ENCODE measurements at places on chromosomes 1 and 21.

- no peak for DNase-seq
Observed at GRCh38 chr1:26747048-26747447, 40.7 kb upstream of the PIGV start.

DNA sequence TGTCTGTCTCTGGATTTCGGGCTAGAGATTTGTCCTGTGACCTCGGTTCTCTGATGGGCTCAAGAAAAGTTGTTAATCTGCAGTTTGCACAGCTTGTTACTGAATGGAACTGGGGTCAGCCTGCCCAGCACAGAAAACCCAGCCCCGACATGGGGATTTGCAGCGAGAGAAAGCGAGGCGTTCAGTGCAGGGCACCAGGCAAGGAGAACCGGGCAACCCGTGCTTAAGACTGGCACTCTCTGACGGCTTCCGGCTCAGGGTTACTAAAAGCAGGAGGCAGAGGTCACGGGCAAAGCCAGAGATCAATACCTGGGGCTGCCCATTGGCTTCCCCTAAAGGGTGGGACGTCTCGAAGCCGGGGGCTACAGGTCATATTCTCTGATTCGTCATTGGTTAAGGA lies 29.9 kb upstream of the COL6A1 start:
- DNase-seq = no peak

DNA sequence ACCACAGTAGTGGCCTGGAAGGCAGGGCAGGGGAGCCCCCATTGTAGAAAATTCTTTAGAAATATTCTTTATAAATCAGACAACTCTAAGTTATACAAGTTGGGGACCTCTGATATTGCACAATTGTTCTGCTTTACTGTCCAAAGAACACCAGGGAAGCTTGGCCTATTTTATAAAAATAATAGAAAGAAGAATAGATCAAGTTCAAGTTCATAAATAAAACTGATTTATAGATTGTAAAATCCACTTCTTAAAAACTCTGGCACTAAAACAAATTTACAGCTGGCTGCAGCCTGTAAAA lies 55.0 kb upstream of the GALNT2 start:
- no peak for DNase-seq

DNA sequence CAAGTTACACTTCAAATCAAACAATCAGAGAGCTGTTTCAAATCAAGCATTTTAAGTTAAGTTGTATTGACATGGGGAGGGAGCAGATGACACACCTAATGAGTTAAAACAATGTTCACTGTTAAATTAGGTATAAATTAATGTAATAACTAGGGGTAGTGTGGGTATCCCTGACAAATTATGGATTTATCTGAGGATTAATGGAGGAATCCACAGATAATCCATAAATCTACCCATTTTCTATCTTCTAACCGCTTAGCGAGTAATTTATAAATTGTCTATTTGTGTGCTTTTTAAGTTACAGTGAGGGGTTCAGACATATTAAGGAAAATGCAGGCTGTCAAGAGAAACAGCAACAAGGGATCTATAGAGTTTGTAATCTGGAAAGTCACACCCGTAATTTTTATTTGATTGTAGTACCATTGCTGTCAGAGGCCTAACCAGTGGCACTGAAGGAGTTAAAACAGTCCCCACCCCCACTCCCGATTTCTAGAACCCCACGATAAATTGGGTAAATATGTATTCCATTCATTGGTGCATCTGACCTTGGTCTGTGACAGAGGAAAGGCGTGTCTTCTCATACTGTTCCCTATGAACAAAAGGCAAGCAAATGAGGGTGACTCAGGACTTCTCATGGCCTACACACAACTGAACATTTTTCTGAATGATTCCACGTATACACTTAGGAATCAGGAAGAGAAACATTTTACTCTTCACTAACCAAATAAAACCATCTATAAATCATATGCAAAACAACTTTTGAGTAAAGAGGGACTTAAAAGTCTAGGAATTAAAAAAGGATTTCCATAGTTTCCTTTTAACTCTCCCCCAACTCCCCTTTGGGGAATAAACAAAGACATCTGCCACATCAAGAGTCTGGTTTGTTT lies 7.4 kb downstream of the IRF2BP2 start:
- no peak for DNase-seq

- peak; percentile 38 for DNase-seq
Observed at GRCh38 chr21:42652527-42653230, 742 bp upstream of the PDE9A start.

- peak; percentile 15 for DNase-seq
Observed at GRCh38 chr1:40143891-40144575, 17.2 kb upstream of the RLF start.

- no peak for DNase-seq
Observed at GRCh38 chr1:50972766-50973165, 2.7 kb downstream of the CDKN2C start.

GRCh38 chr1:22317920-22318243 lies 133.8 kb upstream of the ZBTB40 start:
- DNase-seq = no peak

- DNase-seq = no peak
Observed at GRCh38 chr1:50967416-50968157, 2.5 kb upstream of the CDKN2C start.

GRCh38 chr1:2355373-2356261 lies 35.7 kb downstream of the MORN1 start:
- DNase-seq = no peak

- peak; percentile 34 for DNase-seq
Observed at GRCh38 chr1:154669464-154670282, 61.7 kb upstream of the ADAR start.

GRCh38 chr1:37794372-37795339 lies 1.0 kb downstream of the MANEAL start:
- DNase-seq = no peak

GRCh38 chr1:5649795-5650194 lies 342.4 kb downstream of the NPHP4 start:
- DNase-seq = no peak

DNA sequence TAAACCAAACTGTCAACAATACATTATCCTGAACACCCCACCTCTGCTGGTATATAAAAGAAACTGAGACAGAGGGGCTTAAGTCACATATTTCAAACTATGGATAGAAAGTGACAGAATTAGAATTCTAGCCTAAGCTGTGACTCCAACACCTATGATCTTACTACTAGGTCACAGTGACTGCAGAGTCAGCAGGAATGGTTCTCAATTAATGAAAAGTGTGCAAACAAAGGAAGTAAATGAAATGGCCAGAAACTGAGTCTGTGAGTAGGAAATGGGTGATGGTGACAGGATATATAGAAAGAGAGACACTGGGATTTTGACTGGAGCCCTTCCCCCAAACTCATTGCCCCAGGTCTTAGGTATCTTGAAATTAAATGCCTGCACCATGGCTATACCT lies 38.7 kb upstream of the SDC3 start:
- DNase-seq = no peak

GRCh38 chr1:230878591-230878990 lies 10.3 kb upstream of the C1orf198 start:
- no peak for DNase-seq

DNA sequence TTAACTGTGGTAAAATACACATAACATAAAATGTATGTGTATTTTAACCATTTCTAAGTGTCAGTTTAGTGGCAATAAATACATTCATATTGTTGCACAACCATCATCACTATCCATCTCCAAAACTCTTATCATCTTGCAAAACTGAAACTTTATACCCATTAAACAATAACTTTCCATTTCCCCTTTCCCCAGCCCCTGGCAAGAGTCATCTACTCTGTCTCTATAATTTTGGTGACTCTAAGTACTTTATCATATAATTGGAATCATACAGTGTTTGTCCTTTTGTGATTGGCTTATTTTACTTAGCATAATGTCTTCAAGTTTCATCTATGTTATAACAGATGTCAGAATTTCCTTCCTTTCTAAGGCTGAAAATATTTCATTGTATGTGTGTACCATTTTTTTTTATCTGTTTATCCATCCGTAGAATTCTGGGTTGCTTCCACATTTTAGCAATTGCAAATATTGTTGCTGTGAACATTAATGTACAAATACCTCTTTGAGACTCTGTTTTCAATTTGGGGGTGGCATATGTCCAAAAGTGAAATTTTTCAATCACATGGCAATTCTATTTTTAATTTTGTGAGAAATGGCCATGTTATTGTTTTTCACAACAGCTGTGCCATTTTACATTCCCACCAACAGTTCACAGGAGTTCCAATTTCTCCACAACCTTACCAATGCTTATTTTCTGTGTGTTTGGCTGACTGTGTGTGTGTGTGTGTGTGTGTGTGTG lies 153.9 kb upstream of the GORAB start:
- DNase-seq = no peak

- no peak for DNase-seq
Observed at GRCh38 chr21:39952265-39952664, 85.0 kb downstream of the PCP4 start.

GRCh38 chr1:68338081-68338480 lies 105.8 kb upstream of the WLS start:
- no peak for DNase-seq

GRCh38 chr1:47993881-47994625 lies 3.1 kb downstream of the TRABD2B start:
- no peak for DNase-seq

- DNase-seq = no peak
Observed at GRCh38 chr1:177010211-177010825, 154.2 kb downstream of the ASTN1 start.

- DNase-seq = no peak
Observed at GRCh38 chr1:195763146-195763906, 844.9 kb downstream of the KCNT2 start.

DNA sequence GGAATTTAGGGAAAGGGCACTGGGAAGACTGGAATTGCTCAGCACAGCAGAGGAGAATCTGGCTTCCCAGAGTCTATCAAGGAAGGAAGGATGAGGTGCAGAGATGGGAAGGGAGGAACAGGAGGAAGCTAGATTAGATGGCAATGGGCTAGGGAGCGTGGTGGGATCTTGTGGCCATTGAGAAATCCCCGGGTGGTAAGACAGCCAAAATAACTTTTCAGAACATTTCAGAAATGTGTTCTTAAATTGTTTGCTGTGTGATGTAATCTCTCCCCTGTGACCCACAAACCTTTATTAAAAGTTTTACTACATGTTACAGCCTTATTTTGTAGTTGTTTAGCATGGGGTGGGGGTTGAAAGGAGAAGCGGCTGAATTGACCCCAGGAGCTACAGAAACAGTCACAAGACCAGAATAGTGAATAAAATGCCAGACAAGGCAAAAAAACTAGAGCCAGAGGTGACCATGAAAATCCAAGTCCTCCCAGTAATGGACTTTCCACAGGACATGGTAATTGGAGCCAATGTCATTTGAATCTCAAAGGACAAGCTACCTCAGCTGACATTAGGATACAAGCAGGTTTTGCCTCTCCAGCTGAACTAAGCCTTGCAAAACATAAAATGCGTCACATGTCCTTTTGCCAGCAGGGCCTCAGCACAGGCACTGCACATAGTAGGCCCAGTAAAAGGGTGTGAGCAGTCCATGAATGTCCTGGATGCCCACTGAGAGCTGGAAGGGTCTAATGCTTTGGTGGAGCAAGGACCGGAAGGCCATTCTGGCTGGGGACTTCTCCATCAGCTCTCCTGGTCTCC lies 980 bp upstream of the AHCYL1 start:
- DNase-seq = no peak

- no peak for DNase-seq
Observed at GRCh38 chr1:46784666-46785065, 14.2 kb upstream of the CYP4B1 start.

- no peak for DNase-seq
Observed at GRCh38 chr1:86741947-86742572, 37.7 kb downstream of the SH3GLB1 start.

- no peak for DNase-seq
Observed at GRCh38 chr1:205344066-205344928, 12.4 kb downstream of the KLHDC8A start.

- no peak for DNase-seq
Observed at GRCh38 chr1:20237646-20238045, 51.3 kb upstream of the PLA2G2C start.

GRCh38 chr1:3359756-3360440 lies 94.6 kb upstream of the ARHGEF16 start:
- no peak for DNase-seq

DNA sequence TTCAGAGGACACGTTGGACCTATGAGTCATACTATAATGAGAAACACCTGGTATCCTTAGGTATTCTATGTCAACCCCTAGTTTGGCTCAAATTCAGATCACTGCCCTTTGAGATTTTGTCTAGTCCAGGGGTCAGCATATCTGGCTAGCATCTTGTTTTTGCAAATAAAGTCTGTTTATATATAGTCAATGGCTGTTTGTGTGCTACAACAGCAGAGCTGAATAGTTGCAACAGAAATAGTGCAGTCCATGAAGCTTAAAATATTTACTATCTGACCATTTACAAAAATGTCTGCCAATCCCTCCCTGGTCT lies 48.5 kb upstream of the EDEM3 start:
- no peak for DNase-seq

- DNase-seq = no peak
Observed at GRCh38 chr1:34511802-34512201, 243.0 kb upstream of the GJB5 start.

DNA sequence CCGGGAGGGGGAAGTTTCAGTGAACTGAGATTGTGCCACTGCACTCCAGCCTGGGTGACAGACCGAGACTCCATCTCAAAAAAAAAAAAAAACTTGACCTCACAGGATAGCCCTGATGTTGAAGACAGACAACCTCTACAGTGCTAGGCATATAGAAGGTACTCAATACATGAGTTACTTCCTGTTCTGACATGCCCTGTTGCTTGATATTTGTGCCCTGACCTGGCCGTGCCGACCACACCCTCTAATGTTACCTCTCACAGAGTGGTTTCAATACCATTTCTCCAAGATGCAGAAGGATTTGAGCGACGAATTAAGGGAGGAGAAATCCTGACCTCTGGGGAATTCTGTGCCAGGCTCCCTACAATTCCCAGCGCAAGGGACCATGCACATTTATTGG lies 5.2 kb downstream of the PTAFR start:
- DNase-seq = no peak

- no peak for DNase-seq
Observed at GRCh38 chr1:207952617-207953542, 42.0 kb upstream of the CD34 start.

DNA sequence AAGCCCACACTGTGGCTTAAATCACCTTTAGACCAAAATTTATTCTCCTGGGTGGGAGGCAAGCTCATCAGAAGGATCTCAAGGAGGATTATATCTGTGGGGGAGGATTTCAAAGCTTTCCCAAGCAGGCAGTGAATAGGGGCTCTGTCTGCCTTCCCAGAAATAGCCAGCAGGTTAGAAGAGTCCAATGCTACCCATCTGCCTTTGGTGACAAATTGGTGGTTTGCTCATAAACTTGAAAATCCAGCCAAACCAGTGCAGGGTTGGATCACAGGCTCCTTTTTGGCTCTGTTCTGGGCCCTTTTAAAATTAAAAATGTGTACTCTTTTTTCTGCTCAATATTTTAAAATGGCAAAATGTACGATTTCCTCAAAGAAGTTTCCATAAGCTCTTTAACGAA lies 118.9 kb upstream of the ZC3H11B start:
- DNase-seq = no peak

- no peak for DNase-seq
Observed at GRCh38 chr1:42258218-42258617, 76.8 kb downstream of the FOXJ3 start.

GRCh38 chr1:214404571-214405213 lies 123.7 kb downstream of the SMYD2 start:
- no peak for DNase-seq

- DNase-seq = no peak
Observed at GRCh38 chr1:33288976-33289857, 31.7 kb downstream of the A3GALT2 start.
